Hematopoietic multipotent progenitor cell treated with erythropoietin and hydrocortisone succinate and interleukin-3 and kit ligand, for 8 days (in vitro differentiated cells): ENCODE measurements at places on chromosomes 16 and 17.

GRCh38 chr16:55033225-55034156, 102.8 kb downstream of the IRX5 start:
- DNase-seq, result no peak

GRCh38 chr16:13376174-13376573, 474.8 kb downstream of the SHISA9 start:
- DNase-seq, result no peak

DNA sequence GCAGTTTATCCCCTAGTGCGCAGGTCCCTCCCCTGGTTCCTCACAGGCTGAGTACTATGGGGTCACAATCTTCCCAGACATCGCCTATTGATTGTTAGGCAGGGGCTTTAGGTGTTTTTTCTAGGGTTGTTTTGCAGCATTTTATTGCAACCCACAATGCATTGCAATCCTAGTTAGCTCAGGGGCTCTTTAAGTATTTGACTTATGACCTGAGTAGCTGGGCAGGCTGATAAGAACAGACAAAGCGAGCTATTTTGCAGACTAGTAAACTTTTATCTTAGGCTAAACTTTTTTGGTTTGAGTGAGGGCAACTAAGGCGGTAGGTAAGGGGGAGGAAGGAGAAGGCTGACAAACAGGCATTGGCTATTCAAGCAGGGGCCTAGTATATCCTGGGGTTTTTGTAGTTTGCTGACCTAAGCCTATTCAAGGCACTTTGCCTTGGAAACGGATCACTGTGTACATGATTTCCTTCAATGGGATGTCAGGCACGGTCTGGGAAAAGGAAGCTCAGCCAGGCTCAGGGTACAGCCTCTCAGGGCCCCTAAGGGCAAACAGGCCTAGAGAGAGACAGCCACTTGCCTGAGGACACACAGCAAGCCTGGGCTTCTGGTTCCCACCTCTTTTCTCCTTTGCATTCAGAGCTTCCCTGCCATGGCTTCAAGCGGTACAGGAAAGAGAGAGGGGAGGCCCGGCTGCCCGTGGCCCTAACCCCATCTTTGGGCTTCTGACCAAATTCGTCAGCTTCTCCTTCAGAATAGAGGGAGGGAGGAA, 6.4 kb downstream of the DRC7 start:
- peak; percentile 76 for DNase-seq

GRCh38 chr16:56047307-56048234, 143.7 kb upstream of the GNAO1 start:
- no peak for DNase-seq

- DNase-seq, result peak; percentile 65
These were observed 39.3 kb downstream of the CHD9 start for GRCh38 chr16:53094013-53094630.

- no peak for DNase-seq
These were observed 2.1 kb downstream of the MPO start for GRCh38 chr17:58278661-58279015.

DNA sequence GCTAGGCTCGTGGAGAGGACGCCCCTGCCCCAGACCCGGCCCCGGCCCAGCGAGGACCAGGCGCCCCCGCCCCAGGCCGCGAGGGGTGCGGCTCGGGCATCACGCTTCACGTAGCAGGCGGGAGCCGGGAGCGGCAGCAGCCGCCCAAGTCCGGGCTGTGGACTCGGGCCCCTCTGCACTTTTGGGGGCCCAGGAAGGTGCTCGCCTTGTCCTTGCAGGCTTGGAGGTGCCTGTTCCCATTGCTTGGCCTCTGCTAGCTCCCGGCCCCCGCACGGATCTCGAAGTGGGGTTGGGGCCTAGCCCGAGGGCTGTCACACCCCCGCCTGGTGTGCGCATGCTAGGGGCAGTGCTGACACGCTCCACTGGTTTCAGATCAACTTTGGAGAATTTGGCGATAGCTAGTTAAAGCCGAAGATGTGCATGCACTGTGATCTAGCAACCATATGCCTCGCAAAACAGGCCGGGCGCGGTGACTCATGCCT, 55.7 kb downstream of the WSB1 start:
- no peak for DNase-seq
